ENCODE measurements at places on chromosomes 1 and 21. TPM values are rescaled to one million over a fixed set of nuclear protein-coding genes. Genes with fewer than 3 reads are reported as not detected.

The ZBTB17 gene
- 34.6 TPM for total RNA-seq

The PODN gene
- total RNA-seq, result 69.2 TPM

- no peak for DNase-seq
Measured at GRCh38 chr1:60891281-60891680, 191.1 kb upstream of the NFIA start.

The KRTAP19-1 gene
- total RNA-seq, result not detected
